ENCODE measurements at places on chromosomes 1 and 21.

DNA sequence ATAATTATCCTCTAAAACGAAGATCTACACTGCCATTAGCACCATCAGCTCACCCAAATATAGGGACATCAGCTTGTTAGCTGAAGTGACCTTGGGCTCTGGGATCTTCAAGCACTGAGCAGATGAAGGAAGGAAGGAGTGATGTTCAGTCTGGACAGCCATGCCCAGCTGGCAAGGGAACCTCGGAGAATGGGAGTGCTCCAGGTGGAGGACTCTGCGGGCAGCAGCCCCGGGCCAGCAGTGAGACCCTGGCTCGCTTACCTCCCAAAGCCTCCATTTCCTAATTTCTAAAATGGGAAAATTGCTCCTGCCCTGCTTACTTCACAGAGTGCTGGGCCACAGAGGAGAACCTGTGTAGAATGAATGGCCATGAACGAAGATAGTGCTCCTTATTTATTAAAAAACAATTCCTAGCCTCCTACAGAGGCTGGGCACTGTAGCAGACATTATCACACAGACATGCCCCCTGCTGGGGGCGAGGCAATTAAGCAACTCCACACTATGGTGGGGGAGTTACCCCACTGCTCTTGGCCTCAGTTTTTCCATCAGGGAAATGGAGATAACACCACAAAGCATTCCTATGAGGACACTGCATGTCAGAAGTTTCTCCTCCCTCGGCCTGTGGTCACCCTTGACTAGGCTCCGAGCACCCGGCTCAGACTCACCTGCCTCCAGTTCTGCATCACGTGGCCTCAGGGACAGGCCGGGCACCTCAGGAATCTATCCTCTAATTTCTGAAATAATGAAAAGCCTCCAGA, 117.6 kb downstream of the KCNN3 start:
- DNase-seq = peak; percentile 5

GRCh38 chr1:31354283-31354682, 18.6 kb downstream of the FABP3 start:
- no peak for DNase-seq

- peak; percentile 64 for DNase-seq
These were observed 654.6 kb downstream of the KIF26B start for GRCh38 chr1:245809361-245809760.

DNA sequence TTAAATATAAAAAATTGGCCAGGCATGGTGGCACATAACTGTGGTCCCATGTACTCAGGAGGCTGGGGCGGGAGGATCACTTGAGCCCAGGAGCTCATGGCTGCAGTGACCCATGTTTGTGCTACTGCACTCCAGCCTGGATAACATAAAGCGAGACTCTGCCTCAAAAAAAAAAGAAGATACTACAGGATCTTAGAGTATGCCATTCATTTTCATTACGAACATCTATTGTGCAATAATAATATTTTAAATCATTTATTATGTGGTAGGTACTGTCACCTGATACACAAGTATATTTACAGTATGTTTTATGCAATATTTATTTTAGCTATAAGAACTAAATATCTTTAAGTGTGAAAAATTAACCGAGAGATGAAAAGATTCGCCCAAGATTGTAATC, 9.3 kb upstream of the GIPC2 start:
- no peak for DNase-seq

DNA sequence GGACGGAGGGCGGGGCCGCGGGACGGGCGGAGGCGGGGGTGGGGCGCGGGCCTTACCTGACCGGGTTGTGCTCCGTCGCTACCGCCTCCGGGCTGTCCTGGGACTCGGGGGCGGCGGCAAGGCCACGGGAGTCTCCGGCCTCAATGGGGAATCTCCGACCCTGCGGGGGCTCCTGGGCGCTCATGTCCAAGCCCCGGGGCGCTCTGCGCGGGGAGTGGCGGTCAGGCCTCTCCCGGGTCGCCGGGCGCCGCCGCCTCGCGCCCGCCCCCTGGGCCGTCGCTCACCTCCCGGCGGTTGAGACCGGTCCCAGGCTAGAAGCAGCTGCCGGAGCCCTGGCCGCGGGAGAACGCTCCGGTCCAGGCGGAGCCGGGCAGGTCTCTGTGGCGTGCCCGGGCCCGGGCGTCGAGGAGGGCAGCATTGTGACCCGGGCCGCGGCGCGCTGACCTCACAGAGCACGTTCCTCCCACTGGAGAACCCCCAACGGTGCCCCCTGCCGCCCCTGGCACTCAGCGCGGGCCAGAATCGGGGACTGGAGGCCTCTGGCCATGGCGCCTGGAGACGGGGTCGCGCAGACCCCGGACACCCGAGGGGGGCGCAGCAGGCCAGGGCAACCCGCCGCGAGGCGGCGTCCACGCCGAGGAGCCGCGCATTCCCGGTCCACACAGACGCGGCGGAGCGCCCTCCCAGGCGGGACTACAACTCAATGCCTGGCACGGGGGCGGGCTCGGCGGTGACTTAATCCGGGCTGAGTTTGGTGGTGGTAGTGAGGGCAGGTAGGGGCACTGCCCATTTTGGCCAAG, 411 bp downstream of the FAM229A start:
- peak; percentile 42 for DNase-seq

GRCh38 chr1:179369751-179370341, 4.1 kb downstream of the AXDND1 start:
- peak; percentile 53 for DNase-seq

DNA sequence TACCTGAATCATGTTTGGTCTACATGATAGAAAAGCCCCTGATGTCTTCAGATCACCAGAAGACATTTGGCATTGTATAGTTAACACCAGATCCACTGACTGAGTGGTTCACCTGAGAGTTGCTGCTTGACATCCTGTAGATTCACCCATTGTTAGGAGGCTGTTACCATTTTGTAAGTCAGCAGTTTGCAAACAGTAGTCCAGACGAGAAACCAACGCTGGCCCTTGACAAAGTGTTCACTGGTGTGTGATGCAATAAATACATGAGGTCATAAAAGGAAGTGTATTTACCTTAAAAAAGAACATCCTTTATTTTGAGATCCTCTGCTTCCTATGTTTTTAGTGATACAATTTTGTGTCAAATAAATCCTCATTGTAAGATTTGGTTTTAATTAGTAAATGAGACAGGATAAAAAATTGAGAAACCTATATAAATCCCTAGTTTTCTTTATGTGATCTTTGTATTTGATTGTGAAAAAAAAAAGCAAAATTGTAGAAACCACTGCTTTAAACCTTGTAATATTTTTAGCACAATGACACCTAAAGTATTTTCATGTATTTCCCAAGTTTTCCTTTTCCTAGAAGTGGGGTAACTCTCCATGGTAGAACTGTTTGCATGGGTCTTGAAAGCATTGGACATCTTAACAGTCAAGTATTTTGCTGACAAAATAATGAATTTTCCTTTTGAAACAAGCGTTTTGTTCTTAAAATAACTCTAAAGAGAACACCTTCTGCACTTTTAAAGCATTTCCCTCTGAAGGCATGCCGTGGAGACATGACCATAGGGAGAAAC, 204.3 kb downstream of the FGGY start:
- DNase-seq = peak; percentile 59

DNA sequence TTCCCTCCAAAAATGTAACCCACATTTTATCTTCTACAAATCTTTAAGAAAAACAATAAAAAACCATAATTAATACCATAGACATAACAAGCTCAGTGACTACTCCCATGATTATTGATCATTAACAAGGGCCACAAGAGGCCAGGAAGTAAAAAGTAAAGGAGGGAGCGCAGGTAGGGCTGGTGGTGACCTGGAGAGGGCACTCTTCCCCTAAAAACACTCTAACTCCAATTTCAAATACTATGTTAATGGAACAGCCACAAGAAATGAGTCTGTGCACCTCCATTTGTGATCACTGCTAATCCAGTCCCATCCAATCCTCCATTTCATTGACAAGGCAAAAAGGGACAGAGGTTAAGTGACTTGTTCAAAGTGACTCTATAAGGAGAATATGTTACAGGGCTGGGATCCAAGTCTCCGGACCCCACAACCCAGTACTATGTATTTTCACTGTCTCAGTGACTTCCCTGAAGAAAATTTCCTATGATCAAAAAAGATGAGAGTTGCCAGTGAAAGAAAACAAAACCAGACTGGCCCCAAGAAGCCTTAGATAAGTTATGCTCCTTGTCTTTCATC, 41.2 kb upstream of the CFAP298 start:
- DNase-seq = no peak

GRCh38 chr1:66733348-66734017, 18.8 kb upstream of the DYNLT5 start:
- DNase-seq = no peak

DNA sequence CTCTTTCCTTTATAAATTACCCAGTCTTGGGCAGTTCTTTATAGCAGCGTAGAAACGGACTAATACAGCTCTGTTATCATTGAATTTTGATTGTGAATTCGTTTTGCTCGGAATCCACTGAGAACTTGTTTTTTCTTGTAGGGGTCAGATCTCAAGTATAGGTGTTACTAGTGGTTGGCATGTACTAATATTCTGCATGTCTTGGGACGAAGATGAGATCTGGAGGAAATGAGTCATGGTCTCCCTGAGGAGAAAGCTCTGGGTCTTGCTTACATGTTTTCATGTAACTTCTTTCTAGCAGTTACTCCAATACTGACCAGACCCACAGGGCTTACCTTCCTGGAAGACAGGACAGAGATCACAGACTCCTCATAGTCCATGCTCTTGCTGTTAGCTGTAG, 30.3 kb downstream of the ZSCAN20 start:
- no peak for DNase-seq

- DNase-seq = no peak
These were observed 62.1 kb downstream of the RGS21 start for GRCh38 chr1:192378878-192379277.

DNA sequence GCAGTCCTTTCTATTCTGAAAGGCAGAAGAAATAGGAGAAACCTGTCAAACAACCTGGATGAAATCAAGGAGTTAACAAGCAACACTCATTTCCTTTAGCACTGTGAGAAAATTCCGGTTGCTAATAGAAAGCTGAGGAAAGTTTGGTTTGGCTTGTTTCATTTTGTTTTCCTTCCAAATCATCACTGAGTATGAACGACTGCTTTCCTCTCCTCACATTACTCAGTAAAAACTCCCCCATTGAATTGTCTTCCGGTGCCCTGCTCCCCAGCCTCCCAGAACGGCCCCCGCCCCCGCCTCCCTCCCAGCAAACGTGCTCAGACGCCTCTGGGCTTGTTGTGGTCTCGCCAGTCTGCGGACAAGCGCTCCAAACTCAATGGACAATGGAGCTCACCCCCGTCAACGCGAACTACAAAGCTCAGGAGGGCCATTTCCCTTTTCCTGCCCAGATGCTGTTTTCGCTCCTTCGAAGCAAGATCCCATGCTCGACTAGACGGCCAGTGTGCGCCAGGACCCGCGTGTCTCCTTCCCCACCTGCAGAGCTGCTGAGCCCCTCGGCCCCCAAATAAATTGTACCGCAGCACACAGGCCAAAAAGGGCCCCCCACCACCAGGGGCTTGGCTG, 747 bp downstream of the STX6 start:
- peak; percentile 77 for DNase-seq

GRCh38 chr1:28087614-28088167, 719 bp downstream of the EYA3 start:
- DNase-seq = peak; percentile 31

DNA sequence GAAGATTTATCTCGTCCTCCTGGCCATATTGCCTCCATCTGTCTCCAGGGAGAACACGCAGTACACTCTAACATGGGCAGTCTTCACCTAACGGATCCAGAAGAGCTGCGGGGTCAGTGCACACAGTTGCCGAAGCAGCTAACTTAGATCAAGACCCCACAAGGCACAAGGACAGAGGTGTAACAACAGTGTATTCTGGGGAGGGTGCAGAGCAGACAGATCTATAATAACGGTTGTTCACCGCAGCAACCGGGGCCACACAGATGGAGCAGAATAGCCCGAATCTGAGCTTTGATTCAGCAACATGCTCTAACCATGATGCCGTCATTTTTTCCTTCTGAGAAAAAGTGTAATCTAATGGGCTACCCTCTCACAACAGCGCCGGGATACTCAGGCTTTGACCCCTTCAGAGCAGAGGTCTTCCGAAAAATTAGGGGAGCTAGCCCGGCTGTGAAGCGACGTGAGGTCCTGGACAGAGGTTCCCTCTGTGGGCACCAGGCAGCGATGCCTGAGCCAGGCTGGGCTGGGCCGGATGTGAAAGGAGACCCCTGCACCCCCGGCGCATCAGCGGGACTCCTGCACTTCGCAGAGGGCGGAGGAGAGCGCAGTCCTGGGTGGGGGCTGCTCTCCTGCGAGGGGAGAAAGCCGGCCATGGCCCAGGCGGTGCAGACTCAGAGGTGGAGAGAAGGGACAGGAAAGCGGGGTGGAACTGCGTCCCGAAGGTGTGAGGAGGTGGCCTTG, 57.5 kb downstream of the BCL9 start:
- DNase-seq = peak; percentile 76

DNA sequence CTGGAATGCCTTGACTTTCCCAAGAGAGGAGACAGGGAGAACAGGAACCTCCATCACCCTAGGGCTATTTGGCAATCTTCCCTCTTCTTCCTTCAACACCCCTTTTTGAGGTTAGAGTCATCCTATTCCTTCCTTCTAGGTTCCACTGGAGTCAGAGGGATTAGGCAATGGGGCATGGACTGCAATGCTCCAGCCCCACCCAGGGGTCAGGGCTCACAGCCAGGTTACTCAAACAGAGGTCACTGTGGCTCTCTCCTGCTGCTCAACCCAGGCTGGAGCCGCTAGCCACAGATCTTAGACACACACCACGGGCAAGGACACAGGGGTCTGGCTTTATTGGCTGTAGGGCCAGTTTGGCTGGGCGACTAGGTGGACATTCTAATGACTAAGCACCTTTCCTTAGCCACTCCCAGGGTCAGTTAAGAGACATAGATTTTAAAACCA, 145.5 kb upstream of the NRIP1 start:
- DNase-seq = no peak

- DNase-seq = no peak
These were observed 633.7 kb downstream of the USP25 start for GRCh38 chr21:16363518-16363917.

DNA sequence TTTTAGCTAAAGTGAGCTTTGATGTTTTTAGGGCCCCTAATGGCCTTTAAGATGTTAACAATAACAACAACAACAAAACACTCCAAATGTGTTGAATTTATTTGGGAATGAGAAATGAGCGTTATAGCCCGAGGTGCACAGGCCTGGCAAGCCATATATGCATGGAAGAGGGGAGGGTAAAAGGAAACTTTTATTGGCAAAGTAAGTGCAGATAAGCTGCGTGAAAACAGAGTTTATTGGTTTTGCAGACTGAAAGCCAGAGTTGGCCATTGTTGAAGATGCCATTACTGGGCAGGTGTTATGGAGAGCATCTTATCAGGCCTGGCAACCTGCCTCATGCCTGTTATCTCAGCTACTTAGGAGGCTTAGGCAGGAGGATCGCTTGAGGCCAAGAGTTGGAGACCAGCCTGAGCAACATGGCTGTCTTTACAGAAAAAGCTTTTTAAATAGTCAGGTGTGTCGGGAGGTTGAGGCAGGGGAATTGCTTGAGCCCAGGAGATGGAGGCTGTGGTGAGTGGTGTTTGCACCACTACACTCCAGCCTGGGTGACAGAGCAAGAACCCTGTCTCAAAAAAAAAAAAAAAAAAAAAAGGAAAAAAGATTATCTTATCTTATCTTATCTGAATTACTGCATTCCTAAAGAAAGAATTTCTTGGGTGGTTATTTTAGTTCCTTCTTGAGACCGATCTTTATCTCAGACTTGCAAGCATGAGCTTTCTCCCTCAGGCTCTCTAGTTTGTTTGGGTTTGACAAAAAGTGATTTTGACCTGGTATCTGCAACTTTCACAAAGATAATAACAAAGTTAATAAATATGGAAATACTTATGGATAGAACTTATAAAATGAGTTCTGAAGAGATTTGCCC, 1.7 kb downstream of the PATJ start:
- DNase-seq = no peak

GRCh38 chr1:229893762-229894444, 173.1 kb upstream of the GALNT2 start:
- peak; percentile 93 for DNase-seq

GRCh38 chr1:41361495-41362356, 492 bp downstream of the FOXO6 start:
- peak; percentile 60 for DNase-seq
